ENCODE measurements at places on chromosomes 4 and X. TPM values are rescaled to one million over a fixed set of nuclear protein-coding genes. Genes with fewer than 3 reads are reported as not detected.
A peak's percentile ranks its signal among the peaks of the same experiment; 100 is the strongest.

GRCh38 chr4:17082186-17082585, 183.7 kb upstream of the LDB2 start:
- no peak for DNase-seq
- no peaks in the 10 kb centered on the region for H3K27me3 ChIP-seq
- no peaks in the 10 kb centered on the region for H3K36me3 ChIP-seq
- no peak overlapping the region for H3K27ac ChIP-seq
- H3K4me3 ChIP-seq, result no peak overlapping the region

DNA sequence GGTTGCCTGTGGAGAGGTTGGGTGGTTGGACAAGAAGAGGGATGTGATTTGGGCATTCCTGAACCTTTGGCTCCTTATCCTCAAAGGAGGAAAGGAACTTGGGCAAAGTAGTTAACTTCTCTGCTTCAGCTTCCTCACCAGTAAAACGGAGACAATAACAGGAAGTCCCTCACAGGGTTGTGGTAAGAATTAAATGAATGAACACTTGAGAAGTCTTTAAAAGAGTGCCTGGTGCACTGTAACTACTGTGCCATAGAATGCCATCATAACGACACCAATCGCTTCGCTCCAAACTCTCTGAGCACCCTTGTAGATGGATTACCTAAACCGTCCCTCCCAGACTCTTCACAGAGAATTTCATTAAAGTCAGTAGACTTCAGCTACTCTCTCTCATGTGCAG, 10.5 kb downstream of the ZCCHC18 start:
- no peaks in the 10 kb centered on the region for H3K27me3 ChIP-seq
- H3K4me3 ChIP-seq, result no peak overlapping the region
- H3K4me1 ChIP-seq, result no peaks in the 10 kb centered on the region
- H3K27ac ChIP-seq, result no peak overlapping the region
- no peak for DNase-seq

GRCh38 chr4:144647590-144647989, 1.6 kb downstream of the HHIP start:
- peaks cover 43% of the 10 kb centered on the region for H3K27me3 ChIP-seq
- no peaks in the 10 kb centered on the region for H3K36me3 ChIP-seq
- peak overlapping the region; percentile 98 for H3K4me3 ChIP-seq
- no peak for DNase-seq
- H3K4me1 ChIP-seq, result peaks cover 28% of the 10 kb centered on the region

DNA sequence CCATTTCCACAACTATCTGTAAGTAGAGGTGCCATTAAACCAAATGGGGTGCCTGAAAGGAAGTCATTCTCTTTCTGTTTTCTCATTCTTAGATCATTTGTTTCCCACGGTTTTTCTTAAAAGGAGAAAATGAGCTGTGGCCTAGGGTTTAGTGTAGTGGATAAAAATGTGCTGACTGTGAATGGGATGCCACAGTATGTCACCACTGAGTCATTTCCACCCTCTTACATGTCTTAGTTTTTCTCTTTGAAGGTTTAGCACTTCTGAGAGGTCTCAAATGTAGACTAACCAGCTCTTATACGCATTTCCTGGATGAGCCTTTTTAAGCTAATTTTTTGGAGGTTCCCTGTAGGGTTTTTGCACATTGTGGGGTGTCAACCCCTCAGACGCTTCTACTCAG, 244.5 kb upstream of the SPANXN1 start:
- H3K36me3 ChIP-seq, result no peaks in the 10 kb centered on the region
- H3K27me3 ChIP-seq, result no peaks in the 10 kb centered on the region
- no peak overlapping the region for H3K27ac ChIP-seq
- H3K4me1 ChIP-seq, result no peaks in the 10 kb centered on the region
- DNase-seq, result no peak
- H3K4me3 ChIP-seq, result no peak overlapping the region

GRCh38 chr4:128725405-128726055, 84.0 kb upstream of the JADE1 start:
- H3K4me1 ChIP-seq, result peaks cover 21% of the 10 kb centered on the region
- no peaks in the 10 kb centered on the region for H3K36me3 ChIP-seq
- H3K27ac ChIP-seq, result no peak overlapping the region

- no peaks in the 10 kb centered on the region for H3K27me3 ChIP-seq
- no peaks in the 10 kb centered on the region for H3K36me3 ChIP-seq
- no peak overlapping the region for H3K27ac ChIP-seq
- no peak overlapping the region for H3K4me3 ChIP-seq
- no peak for DNase-seq
- H3K4me1 ChIP-seq, result peaks cover 27% of the 10 kb centered on the region
Observed at GRCh38 chr4:61298178-61298740, 98.1 kb downstream of the ADGRL3 start.

GRCh38 chr4:185542626-185543315, 7.5 kb upstream of the PDLIM3 start:
- H3K27me3 ChIP-seq, result peaks cover 5% of the 10 kb centered on the region
- DNase-seq, result no peak
- H3K27ac ChIP-seq, result no peak overlapping the region
- no peaks in the 10 kb centered on the region for H3K36me3 ChIP-seq
- H3K4me3 ChIP-seq, result no peak overlapping the region
- no peaks in the 10 kb centered on the region for H3K4me1 ChIP-seq

GRCh38 chrX:107273795-107274194, 67.4 kb downstream of the DNAAF6 start:
- no peak for DNase-seq
- no peak overlapping the region for H3K4me3 ChIP-seq
- H3K4me1 ChIP-seq, result no peaks in the 10 kb centered on the region
- no peaks in the 10 kb centered on the region for H3K36me3 ChIP-seq
- no peak overlapping the region for H3K27ac ChIP-seq

DNA sequence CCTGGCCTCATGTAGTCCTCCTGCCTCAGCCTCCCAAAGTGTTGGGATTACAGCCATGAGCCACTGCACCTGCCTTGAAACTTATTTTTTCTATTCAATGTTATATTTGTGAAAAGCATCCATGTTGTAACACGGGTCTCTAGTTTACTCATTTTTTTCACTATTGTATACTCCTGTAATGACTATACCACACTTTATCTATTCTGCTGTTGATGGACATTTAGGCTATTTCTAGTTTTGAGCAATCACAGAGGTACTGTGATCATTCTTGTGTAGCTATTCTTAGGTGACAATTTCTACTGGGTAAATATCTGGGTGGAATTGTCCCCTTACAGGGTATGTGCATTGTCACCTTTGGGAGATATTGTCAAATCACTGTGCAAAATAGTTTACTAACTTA, 3.6 kb downstream of the DRP2 start:
- DNase-seq, result no peak
- H3K27ac ChIP-seq, result no peak overlapping the region
- no peaks in the 10 kb centered on the region for H3K36me3 ChIP-seq
- peaks cover 4% of the 10 kb centered on the region for H3K4me1 ChIP-seq

GATA1 gene
- not detected for total RNA-seq

FAM9C gene
- 0.67 TPM for total RNA-seq

All from type B pancreatic cell (in vitro differentiated cells).